ENCODE measurements at places on chromosomes 12 and 14.
A peak's percentile ranks its signal among the peaks of the same experiment; 100 is the strongest.

- no peak for DNase-seq
Measured at GRCh38 chr12:28108599-28108998, 81.7 kb upstream of the CCDC91 start.

DNA sequence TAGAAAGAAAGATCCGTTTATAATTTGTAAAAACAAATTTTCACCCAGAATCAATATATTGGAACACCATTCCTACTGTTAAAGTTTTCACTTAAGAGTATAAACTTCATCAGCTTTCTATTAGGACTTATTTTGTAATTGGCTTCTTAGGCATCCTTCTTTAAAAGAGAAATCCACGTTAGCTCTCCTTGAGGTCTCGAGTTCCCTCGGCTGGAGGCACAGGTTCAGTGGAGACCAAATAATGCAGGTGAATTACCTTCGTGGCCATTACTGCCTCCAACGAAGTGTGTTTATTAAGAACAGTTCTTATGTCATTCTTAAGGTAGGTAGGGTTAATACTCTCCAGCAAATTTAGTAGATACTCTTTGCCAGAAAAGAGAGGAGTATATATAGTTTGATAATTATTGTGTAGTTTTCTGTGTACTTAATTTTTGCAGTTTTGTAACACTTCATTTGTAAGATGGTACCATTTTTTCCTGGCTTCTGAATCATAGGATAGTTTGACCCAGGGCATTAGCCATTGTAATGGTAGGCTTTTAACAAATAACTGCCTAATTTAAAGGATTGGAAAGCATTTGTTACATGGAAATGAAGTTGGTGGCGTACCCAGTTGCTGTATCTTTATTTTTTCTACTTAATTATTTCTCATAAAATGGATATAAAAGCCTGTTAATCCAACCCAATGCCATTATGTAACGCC is 2.2 kb downstream of the CALM1 start:
- no peak for DNase-seq

DNA sequence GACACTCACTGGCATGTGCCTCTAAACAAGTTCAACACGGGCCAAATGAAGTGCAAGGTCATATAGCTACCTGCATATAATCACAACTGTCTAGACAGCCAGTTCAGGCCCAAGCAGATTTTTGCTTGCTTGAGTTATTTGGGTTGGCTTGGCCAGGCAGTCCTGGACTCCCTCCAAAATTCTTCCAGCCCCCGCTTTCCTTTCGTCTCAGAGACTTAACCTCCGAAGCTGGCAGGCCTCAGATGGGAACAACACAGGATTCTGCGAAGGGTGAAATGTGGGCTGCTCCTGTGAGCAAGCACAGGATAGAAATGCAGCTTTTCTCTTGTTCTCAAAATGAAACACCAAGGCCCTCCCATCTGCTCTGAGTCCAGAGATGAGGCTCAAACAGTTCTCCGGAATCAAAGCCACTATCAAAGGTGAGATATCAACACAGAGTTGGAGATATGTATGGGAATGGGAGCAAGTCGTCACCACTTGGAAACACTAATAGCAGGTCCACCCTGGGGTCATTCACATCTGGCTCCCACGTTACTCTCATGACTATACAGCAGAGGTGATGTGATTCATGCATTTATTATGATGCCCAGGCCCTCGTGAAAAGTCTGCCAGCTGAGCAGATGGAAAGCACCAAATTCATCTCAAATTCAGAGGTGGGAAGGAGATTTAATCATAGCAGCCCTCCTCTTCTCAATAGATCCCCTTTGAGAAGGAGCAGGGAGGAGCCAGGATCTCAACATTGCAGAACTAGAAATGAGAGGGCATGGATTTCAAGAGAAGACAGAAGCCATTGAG is 389.8 kb downstream of the NUAK1 start:
- no peak for DNase-seq

DNA sequence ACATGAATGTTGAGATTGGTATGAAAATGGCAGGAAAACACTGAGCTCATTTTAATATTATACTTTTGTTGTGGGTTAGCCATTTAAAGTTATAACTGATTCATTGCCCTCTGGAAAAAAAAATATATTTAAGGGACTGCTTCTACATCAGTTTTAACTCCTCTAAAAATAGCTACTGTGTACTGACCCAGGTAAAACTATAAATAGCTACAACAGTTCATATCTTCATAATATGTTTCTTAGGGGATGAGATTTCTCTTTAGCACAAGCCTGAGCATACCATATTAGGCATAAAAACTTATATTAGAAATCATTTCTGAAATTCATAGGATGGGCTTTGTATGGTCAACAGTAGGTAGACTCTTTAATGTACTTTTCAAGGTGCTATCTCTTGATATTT is 81.0 kb downstream of the KTN1 start:
- no peak for DNase-seq

GRCh38 chr12:114668151-114668885 is 15.7 kb downstream of the TBX3 start:
- no peak for DNase-seq

- no peak for DNase-seq
Measured at GRCh38 chr12:122355706-122356105, 66.8 kb downstream of the CLIP1 start.

GRCh38 chr14:73988065-73988464 is 31.0 kb downstream of the ENTPD5 start:
- no peak for DNase-seq

DNA sequence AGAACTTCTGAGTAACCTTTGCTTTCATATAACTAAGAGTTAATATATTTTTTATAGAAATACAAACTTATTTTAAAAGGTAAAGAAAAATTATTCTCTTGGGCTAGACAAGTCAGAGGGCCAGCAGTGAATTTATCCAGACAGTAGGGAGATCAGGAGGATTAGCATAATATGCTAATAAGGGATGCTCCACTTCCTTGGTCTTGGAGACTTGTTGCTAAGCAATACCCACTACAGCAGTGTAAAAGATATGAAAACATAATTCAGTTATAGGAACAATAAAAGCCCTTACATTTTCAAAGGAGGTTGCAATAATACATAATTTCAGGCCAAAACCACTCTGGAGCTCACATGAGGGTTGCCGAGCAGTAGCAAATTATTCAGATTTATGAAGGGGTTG is 615.6 kb downstream of the KCNH5 start:
- no peak for DNase-seq

- DNase-seq = peak; percentile 60
Measured at GRCh38 chr14:20412876-20413743, at the start of gene TEP1. TEP1 (minus strand) TSS chr14:20413501; CDS start chr14:20408439, 5,062 bp downstream.

GRCh38 chr12:28130625-28131598 is 59.3 kb upstream of the CCDC91 start:
- DNase-seq = no peak

- DNase-seq = no peak
Measured at GRCh38 chr12:48776956-48777355, 11.9 kb downstream of the ADCY6 start.

DNA sequence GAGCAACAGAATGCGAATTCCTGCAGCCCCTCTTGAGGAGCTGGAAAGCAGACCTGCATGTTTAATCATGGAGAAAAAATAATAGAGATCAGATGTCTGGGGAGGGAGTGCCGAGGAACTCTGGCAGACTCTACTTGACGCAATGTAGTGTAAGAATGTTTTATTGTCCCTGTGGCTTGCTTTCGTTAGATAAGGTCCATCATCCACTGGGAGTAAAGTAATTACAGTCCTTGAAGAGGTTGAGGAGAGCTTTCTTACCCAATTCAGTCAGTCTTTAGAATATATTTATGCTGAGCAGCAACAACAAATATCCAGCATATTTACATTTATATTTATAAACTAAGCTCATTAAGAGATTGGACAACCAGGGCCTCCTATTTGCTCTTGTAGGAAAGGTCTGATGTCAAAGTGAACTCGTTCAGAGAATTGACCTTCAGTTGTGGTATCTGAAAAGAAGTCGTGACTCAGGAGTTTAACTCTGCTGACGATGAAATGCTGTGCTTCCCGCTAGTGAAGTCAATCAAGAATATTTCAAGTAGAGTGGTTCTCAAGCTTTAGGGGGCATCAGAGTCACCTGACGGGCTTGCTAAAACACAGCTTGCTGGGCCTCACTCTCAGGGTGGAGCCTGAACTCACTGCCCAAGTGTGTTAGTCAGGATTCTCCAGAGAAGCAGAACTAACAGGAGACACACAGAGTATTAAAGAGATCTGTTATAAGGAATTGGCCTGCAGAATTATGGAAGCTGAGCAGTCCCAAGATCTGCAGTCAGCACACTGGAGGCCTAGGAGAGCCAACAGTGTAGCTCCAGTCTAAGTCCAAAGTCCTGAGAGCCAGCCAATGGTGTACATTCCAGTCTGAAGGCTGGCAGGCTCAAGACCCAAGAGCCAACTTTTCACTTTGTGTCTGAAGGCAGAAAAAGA is 139.3 kb upstream of the LMNTD1 start:
- DNase-seq = no peak

GRCh38 chr14:97592341-97592980 is 795.3 kb downstream of the VRK1 start:
- DNase-seq = no peak

DNA sequence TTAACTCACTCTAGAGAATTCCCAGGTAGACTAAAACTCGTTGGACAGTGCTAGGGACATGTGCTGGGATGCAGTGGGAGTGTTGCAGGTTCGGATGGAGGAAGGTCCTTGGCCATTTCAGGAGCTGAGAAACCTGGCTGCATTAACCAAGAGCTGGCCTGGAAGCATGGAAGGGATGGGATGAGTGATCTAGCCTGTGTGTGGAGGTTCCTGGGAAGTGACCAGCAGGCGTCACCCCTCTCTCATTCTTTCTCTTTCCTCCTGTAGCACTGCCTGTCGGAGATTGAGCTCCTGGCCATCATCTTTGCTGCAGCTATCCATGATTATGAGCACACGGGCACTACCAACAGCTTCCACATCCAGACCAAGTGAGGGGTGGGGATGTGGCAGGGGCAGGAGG is 15.6 kb downstream of the PPP1R1A start:
- DNase-seq = no peak

DNA sequence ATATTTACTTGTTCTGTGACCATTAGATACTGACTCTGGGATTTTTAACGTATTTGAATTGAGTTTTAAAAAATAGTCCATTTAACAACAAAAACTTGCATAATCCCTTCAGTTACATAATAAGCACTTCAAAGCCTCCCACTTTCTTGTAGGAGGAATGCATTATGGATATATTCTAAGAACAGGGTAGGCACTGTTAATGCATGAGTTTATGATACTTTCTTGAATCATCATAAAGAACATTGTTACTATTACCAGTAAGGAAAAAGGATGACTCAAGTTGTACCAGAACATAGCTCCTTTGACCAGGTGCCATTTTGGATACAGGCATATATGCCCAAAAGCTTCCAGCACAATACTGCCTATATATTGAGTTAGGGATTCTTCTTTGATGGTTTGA is 671.4 kb downstream of the GALC start:
- DNase-seq = no peak

- no peak for DNase-seq
Measured at GRCh38 chr12:100404769-100405407, 48.0 kb downstream of the SLC17A8 start.

GRCh38 chr12:104555648-104556047 is 98.9 kb downstream of the CHST11 start:
- DNase-seq = no peak

DNA sequence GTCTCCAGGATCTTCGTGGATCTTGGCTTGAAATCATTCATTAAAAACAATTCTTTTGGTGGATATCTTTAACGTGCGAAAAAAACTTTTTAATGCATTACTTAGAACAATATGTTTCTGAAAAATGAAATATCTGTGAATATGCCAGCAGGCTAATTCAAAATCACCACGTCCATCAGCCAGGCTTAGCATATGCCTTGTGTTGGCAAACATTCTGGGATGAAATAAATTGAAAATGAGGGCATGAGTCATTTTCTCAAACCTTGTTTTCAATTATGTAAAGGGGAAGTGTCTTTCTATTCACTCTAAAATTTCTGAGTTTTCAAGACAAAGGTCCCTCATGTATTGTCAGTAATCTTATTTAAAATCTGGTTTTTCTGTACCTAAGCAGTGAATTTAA is 393.9 kb downstream of the PAWR start:
- DNase-seq = no peak

DNA sequence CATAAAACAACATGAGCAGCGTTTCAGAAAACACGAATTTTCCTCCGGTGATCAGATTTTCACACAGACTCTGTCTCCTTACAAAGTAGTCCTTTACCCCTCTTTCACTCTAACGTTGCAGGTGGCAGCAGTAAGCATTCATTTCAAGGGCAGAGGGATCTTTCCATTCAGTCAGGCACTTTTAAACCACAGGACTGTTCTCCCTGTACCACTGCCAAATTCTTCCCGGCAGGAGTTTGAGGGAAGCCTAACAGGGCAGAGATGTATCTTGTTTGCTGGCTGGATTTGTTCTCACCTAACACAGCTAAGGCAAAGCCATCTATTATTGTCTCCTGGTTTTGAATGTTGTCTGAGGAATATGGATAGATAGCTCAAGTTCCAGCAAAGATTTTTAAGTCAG is 1187.3 kb upstream of the SEL1L start:
- no peak for DNase-seq

Data from stimulated activated CD4-positive, alpha-beta T cell treated with anti-CD3 and anti-CD28 coated beads, Interleukin-15, amount 100 ng/mL, for 1 hour (primary cell).